ENCODE measurements at places on chromosomes 16 and 17. TPM values are rescaled to one million over a fixed set of nuclear protein-coding genes. Genes with fewer than 3 reads are reported as not detected.

ASPHD1 gene
- 13.0 TPM for total RNA-seq

XYLT1 gene
- total RNA-seq, result 9.4 TPM

KRT13 gene
- total RNA-seq, result 0.58 TPM

NPIPB9 gene
- 0.96 TPM for total RNA-seq

SLC9A5 gene
- total RNA-seq, result 2.3 TPM

CDH15 gene
- total RNA-seq, result under 0.01 TPM

RARA gene
- total RNA-seq, result 6.2 TPM

RNF157 gene
- under 0.01 TPM for total RNA-seq

CACNG1 gene
- not detected for total RNA-seq

SLC16A6 gene
- 3.1 TPM for total RNA-seq

KRT33B gene
- total RNA-seq, result under 0.01 TPM

MYH8 gene
- not detected for total RNA-seq

RNF112 gene
- 0.58 TPM for total RNA-seq

ERN2 gene
- under 0.01 TPM for total RNA-seq

CEP131 gene
- 11.6 TPM for total RNA-seq

CLDN7 gene
- 1.7 TPM for total RNA-seq

GPR139 gene
- not detected for total RNA-seq

ASPSCR1 gene
- 19.6 TPM for total RNA-seq

DPEP1 gene
- 0.56 TPM for total RNA-seq

SLFN12L gene
- 0.19 TPM for total RNA-seq

SOST gene
- total RNA-seq, result 20.0 TPM

PYY gene
- not detected for total RNA-seq

C17orf78 gene
- not detected for total RNA-seq

ADAP2 gene
- total RNA-seq, result 7.9 TPM

GRB7 gene
- under 0.01 TPM for total RNA-seq

RAB11FIP4 gene
- total RNA-seq, result 0.19 TPM

CHRNB1 gene
- total RNA-seq, result 2.3 TPM

CCDC200 gene
- total RNA-seq, result not detected

MRPL12 gene
- total RNA-seq, result 3.7 TPM

GSG1L gene
- total RNA-seq, result not detected

GAST gene
- total RNA-seq, result not detected

MSLN gene
- under 0.01 TPM for total RNA-seq

RCVRN gene
- total RNA-seq, result not detected

AOC3 gene
- total RNA-seq, result under 0.01 TPM

CBFA2T3 gene
- not detected for total RNA-seq

LSM12 gene
- 50.4 TPM for total RNA-seq

COX10 gene
- total RNA-seq, result 13.6 TPM

All from regular cardiac myocyte (primary cell).